ENCODE measurements at places on chromosomes 1 and 21.

- no peak overlapping the region for H3K4me3 ChIP-seq
- no peaks in the 10 kb centered on the region for H3K27me3 ChIP-seq
Observed at GRCh38 chr1:174828264-174828663, 171.5 kb upstream of the CACYBP start.

DNA sequence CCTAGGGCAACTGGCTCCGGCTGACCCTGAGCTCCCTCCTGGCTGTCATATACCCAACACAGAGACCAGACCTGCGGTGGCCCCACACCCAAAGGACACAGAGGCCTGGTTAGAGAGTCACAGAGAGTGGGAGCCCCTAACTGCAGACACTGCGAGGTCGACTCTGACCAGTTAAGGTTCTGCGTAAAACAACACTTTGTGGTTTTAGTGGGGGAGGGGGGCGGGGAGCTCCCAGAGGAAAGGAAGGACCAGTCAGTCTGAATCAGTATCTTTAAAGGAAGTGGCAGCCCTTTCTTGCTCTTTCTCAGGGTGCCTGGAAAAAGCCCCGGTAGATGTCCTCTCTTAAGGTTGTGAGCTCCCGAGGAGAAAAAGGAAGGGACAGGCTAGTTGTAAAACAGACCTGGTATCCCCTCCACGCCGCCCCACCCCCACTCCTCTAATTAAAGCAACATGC is 2.4 kb downstream of the SSBP3 start:
- peak overlapping the region; percentile 96 for H3K4me3 ChIP-seq
- DNase-seq: no peak
- H3K27ac ChIP-seq: peak overlapping the region; percentile 22
- H3K4me1 ChIP-seq: peaks cover 26% of the 10 kb centered on the region
- H3K27me3 ChIP-seq: no peaks in the 10 kb centered on the region

GRCh38 chr1:45339789-45340558 is at the start of the genes MUTYH and TOE1:
Gene MUTYH (minus strand): TSS chr1:45340440. CDS start chr1:45334505, 5,935 bp downstream.
Gene TOE1 (plus strand): TSS chr1:45340170. CDS start chr1:45340253, 83 bp downstream.
- peaks cover 13% of the 10 kb centered on the region for H3K4me1 ChIP-seq
- peak within 1 kb of the TSS; percentile 94 for H3K4me3 ChIP-seq
- H3K36me3 ChIP-seq: peaks cover 24% of the 10 kb centered on the region
- H3K27ac ChIP-seq: peak within 1 kb of the TSS; percentile 100
- H3K27me3 ChIP-seq: no peaks in the 10 kb centered on the region
- peak; percentile 57 for DNase-seq

- no peak overlapping the region for H3K4me3 ChIP-seq
- H3K27me3 ChIP-seq: no peaks in the 10 kb centered on the region
- no peak overlapping the region for H3K27ac ChIP-seq
- DNase-seq: no peak
- H3K4me1 ChIP-seq: peaks cover 19% of the 10 kb centered on the region
Observed at GRCh38 chr1:178189814-178190213, 95.9 kb downstream of the RASAL2 start.

DNA sequence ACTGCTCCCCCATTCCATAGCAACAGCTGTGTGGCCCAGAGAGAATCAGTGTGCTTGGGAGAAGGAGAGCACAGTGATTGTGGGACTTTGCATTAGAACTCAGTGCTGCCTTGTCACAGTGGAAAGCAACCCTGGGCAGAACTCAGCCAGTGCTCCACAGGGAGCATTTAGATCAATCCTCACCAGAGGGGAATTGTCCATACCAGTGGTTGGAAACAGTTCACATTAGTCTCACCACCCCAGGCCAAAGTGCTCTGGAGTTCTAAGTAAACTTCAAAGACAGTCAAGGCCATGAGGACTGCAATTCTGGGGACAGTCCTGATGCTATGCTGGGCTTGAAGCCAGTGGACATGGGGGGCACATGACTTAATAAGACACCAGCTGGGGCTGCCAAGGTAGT is 12.9 kb upstream of the SMAP2 start:
- H3K27ac ChIP-seq: no peak overlapping the region
- no peak overlapping the region for H3K4me3 ChIP-seq
- H3K4me1 ChIP-seq: no peaks in the 10 kb centered on the region
- no peaks in the 10 kb centered on the region for H3K27me3 ChIP-seq

GRCh38 chr1:22704440-22705067 is 6.1 kb upstream of the EPHB2 start:
- no peaks in the 10 kb centered on the region for H3K36me3 ChIP-seq
- H3K27me3 ChIP-seq: no peaks in the 10 kb centered on the region
- no peak overlapping the region for H3K27ac ChIP-seq
- no peak overlapping the region for H3K4me3 ChIP-seq
- peak; percentile 79 for DNase-seq

- peak overlapping the region; percentile 50 for H3K4me3 ChIP-seq
- peak overlapping the region; percentile 4 for H3K27ac ChIP-seq
- H3K4me1 ChIP-seq: peaks cover 40% of the 10 kb centered on the region
- no peaks in the 10 kb centered on the region for H3K36me3 ChIP-seq
- no peaks in the 10 kb centered on the region for H3K27me3 ChIP-seq
- no peak for DNase-seq
Observed at GRCh38 chr1:81812712-81813111, 12.0 kb downstream of the ADGRL2 start.

DNA sequence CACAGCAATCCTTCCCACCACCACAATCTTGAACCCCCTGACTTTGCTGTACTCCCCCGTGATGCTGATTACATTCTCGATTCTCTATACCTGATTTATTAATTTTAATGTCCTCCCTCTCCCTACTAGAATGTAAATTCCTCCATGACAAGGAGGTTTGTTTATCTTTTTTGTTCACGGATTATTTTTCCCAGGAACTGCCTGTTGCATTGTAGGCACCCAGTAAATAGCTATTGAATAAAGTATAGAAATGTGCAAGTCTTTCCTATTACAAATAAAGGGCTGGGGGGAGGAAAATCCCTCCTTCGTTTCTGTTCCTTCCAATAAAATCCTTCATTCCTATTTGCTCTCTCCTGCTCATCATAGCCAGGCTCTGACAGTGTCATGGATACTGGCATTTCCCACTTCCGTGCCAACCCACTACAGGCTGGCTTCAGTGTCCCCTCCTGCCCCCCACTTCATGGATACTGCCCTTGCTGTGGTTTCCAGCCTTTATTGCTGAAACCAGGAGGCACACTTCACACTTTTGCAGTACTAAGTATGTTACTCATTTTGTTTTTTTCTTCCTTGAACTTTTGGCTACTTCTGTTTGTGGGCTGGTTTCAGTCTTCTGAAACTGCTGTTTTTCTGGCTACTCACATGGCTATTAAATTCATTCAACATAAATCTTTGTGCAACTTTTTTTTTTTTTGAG is 7.5 kb downstream of the KIF1B start:
- no peak for DNase-seq
- peak overlapping the region; percentile 14 for H3K27ac ChIP-seq
- H3K4me1 ChIP-seq: peaks cover 35% of the 10 kb centered on the region
- peak overlapping the region; percentile 10 for H3K4me3 ChIP-seq
- no peaks in the 10 kb centered on the region for H3K36me3 ChIP-seq

DNA sequence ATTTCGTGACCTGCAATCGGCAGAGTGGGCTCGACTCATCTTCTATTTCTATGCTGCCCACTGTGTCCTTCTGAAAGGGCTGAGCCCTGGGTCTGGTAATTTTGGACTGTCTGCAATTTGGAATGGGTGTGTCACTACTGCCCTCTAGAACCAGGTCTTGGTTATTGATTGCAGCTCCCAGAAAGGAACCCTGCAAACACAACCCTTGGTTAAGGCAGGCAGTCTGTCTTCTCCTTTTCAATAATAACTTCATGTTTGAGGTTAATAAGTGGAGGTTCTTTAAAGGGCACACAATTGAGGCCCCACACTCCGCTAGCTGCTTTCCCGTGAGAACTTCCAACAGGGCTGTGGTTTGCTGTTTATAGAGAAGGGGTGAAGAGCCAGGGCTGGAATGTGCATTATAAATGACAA is 79.9 kb upstream of the LYST start:
- H3K4me3 ChIP-seq: no peak overlapping the region
- no peaks in the 10 kb centered on the region for H3K27me3 ChIP-seq
- no peaks in the 10 kb centered on the region for H3K36me3 ChIP-seq
- H3K4me1 ChIP-seq: no peaks in the 10 kb centered on the region

- H3K27me3 ChIP-seq: no peaks in the 10 kb centered on the region
- no peaks in the 10 kb centered on the region for H3K4me1 ChIP-seq
- H3K27ac ChIP-seq: no peak overlapping the region
- no peak for DNase-seq
- no peak overlapping the region for H3K4me3 ChIP-seq
Observed at GRCh38 chr1:173266841-173267240, 59.7 kb upstream of the TNFSF4 start.

DNA sequence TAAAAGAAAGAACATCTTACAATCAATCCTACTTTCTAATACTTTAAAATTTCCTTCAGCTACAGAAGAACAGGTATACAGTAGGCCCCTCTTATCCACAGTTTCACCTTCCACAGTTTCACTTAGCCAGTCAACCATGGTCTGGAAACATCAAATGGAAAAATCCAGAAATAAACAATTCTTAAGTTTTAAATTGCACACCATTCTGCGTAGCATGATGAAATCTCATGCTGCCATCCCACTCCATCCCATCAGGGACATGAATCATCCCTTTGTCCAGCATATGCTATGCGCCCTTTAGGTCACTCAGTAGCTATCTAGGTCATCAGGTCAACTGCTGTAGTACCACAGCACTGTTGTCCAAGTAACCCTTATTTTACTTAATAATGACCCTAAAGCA is 67.7 kb downstream of the HSF2BP start:
- H3K4me1 ChIP-seq: peaks cover 3% of the 10 kb centered on the region
- no peak for DNase-seq
- no peaks in the 10 kb centered on the region for H3K27me3 ChIP-seq
- no peaks in the 10 kb centered on the region for H3K36me3 ChIP-seq

DNA sequence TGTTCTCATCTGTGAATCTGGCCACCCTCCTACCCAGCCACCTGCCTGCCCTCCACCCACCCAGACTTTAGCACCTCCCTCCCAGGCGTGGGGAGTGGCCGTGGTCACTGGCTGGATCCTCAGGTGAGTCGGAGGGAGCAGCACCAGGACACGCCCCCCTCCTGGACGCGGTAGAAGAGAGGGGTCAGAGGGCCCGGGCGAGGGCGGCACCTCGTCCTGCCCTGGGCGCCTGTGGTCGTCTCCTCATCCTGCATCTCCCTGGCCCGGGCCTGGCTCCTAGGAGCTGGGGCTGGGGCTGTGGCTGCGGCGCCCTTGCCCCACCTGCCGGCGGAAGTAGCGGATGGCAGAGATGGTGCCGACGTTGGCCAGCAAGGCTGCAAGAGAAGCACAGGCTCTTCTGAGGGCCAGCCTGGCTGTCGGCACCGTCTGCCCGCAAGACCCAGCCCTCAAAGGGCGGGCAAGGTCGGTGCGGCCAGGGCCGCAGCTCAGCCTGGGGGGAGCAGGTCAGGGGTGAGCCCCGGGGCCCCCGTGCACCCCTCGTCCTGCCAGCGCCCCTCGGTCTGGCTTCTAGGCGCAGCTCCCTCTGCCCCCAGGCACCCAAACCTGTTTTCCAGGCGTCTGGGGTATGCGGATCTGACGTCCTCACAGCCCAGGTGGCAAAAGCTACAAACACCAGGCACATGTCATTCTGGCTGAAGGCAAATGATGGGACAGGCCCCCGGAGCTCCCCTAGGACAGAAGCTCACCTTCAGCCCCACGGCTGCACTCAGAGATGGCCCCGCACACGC is 5.8 kb downstream of the PERM1 start:
- H3K4me3 ChIP-seq: peak overlapping the region; percentile 64
- H3K4me1 ChIP-seq: peaks cover 7% of the 10 kb centered on the region
- H3K27me3 ChIP-seq: peaks cover 5% of the 10 kb centered on the region
- no peak for DNase-seq
- H3K36me3 ChIP-seq: no peaks in the 10 kb centered on the region

DNA sequence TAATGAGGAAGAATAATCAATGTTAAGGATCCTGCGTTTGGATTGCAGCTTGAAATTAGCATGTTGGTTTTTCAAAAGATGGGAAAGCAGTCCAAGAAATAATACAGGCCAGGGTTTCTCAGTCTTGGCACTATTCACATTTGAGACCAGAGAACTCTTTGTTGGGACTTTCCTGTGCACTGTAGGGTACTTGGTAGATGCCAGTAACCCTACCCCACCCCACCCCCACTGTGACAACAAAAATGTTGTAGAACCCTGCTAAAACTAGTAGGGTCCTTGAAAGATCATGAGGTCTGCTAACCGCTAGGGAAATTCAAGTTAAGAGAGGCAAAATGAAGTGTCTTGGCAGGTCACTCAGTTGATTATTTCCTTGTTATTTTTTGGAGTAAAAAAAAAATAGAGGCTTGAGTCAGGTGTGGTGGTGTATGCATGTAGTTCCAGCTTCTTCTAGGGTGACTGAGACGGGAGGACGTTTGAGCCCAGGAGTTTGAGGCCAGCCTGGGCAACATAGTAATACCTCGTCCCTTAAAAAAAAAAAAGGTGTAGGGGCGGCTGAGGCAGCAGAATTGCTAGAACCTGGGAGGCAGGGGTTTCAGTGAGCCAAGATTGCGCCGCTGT is 53.3 kb downstream of the SPEN start:
- no peak for DNase-seq
- peak overlapping the region; percentile 18 for H3K4me3 ChIP-seq
- H3K27ac ChIP-seq: peak overlapping the region; percentile 65
- no peaks in the 10 kb centered on the region for H3K27me3 ChIP-seq
- peaks cover 60% of the 10 kb centered on the region for H3K4me1 ChIP-seq

GRCh38 chr1:31143455-31143854 is 77.9 kb upstream of the PUM1 start:
- H3K27ac ChIP-seq: no peak overlapping the region
- DNase-seq: no peak
- peaks cover 4% of the 10 kb centered on the region for H3K4me1 ChIP-seq
- no peaks in the 10 kb centered on the region for H3K36me3 ChIP-seq
- H3K27me3 ChIP-seq: no peaks in the 10 kb centered on the region

DNA sequence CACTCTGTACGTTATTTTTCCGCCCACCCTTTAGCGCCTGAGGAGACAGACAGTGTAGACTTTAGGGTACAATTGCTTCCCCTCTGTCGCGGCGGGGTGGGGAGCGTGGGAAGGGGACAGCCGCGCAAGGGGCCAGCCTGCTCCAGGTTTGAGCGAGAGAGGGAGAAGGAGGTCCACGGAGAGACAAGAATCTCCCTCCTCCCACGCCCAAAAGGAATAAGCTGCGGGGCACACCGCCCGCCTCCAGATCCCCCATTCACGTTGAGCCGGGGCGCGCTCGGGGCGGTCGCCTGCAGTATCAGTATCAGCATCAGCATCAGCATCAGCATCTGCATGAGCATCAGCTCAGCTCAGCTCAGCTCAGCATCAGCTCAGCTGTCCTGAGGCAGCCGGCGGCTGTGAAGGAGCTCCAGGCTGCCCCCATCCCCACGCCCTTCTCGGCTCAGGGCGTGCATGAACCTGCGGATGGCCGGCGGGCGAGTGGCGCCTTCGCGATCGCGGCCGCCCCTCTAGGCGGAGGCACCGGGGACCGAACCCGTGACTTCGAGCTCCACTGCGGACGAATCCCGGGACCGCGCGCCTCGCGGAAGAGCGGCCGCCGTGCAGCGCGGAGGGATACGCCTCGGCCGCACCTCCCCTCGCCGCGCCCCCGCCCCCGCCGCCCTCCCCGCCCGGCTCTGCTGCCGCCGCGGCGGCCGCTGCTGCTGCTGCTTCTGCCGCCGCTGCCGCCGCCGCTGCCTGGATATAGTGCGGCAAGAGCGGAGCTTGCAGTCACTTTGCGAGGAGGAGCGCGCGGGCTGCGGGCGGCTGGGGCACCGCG is at the start of gene NCAM2:
Gene NCAM2 (plus strand): TSS at position 774 of the 820 bp plus-strand sequence.
- DNase-seq: no peak
- H3K27me3 ChIP-seq: no peaks in the 10 kb centered on the region

All from thoracic aorta (tissue), 2 donors.